GM12864 (cell line): ENCODE measurements at places on chromosomes 7 and 10.

DNA sequence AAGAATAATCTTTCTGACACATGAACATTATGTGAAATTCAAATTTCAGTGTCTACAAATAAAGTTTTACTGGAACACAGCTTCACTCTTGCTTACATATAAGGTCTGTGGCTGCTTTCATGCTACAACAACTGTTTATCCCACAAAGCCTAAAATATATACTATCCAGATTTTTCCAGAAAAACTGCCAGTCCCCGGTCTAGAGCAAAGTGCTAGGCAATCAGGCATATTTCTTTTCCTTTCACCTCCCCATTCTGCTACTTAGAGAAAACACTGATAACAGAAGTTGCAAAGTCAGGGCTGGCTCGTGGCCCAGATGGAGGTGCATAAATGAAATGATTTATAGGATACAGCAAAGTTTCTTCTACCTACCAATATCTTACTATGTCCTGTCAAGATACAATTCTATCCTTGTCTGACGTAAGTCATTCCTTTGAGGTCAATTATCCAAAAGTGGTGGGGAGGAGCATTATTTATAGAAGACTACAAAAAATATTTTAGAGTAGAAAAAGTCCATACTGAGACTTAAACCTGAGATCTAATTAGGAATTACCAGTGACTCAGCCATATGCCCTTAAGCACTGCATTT, 384.1 kb downstream of the NXPH1 start:
- DNase-seq: no peak

GRCh38 chr10:99374972-99375371, 45.8 kb downstream of the CNNM1 start:
- DNase-seq: no peak

DNA sequence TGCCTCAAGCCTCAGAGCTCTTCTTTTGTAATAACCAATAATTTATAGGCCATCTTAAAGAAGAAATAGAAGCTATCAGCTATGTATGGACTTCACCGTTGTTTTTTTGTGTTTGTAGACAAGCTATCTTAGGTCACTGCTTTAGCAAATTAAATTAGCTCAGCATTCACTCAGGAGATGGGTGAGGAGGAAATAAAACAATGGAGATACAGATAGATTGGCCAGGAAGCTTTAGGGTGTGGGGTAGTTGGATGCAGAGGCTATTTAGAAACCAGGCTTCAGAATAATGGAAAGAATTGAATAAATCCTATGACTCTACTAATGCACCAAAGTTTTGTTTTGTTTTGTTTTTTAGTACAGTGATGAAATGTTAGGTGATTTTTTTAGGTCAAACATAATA, 66.1 kb downstream of the MDFIC start:
- DNase-seq: no peak

DNA sequence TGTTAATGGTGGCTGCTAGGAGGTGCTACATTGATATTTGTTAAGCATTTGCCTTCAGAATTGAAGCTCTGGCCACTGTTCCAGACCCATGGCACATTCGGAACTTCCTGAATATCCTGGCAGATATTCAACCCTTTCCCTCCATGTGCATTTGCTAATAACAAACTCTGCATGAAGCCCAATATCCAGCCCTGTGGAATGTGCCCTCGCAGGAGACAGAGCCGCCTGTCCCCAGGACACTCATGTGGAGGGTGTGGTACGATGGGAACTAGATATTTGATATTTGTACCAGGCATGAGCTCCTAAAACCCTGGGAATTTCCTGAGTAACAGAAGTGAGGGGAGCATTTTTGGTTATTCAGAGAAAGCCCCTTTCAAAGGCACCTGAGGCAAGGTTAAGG, 21.6 kb upstream of the ARHGAP22 start:
- DNase-seq: no peak

DNA sequence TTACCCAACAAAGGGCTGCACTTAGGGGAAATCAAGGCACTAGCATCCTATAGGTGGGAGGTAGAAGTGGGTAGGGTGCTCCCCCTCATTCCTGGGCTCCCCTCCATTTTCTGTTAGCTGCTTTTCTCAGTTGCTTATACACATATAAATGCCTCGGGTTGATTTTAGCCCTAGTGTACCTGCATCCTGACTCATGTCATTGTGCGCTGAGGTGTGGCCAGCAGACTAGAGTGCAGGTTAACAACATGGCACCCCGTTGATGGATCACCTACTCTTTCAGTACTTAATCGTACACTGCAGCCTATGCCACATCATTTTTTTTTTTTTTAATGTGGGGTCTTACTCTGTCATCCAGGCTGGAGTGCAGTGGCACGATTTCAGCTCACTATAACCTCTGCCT, 144.0 kb upstream of the ITGB1 start:
- no peak for DNase-seq

GRCh38 chr7:22810843-22811242, 11.8 kb downstream of the TOMM7 start:
- DNase-seq: no peak

- DNase-seq: no peak
Observed at GRCh38 chr7:127955051-127955531, 76.1 kb downstream of the LRRC4 start.

DNA sequence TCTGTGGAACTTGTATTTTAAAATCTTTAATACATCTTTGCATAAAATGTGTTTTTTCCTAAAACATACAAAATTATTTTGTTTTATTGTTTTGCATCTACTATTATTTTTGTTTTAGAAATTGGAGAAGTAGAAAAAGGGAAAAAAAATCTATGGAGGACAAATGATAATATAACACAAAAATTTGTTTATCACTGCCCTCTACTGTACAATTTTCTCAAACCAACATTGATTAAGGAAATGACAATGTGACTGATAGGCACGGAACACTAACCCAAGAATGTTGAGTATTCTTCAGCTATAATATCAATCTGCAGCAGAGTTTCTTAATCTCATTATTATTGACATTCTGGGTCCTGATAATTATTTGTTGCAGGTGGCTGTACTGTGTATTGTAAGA, 9.5 kb upstream of the ING3 start:
- no peak for DNase-seq

GRCh38 chr7:73423519-73424488, 9.8 kb upstream of the FZD9 start:
- DNase-seq: no peak

GRCh38 chr7:76351372-76351771, 7.4 kb downstream of the YWHAG start:
- no peak for DNase-seq

GRCh38 chr7:143013893-143014292, 13.0 kb downstream of the OR9A2 start:
- no peak for DNase-seq

GRCh38 chr10:65861249-65861648, 1064.6 kb upstream of the LRRTM3 start:
- peak; percentile 21 for DNase-seq

DNA sequence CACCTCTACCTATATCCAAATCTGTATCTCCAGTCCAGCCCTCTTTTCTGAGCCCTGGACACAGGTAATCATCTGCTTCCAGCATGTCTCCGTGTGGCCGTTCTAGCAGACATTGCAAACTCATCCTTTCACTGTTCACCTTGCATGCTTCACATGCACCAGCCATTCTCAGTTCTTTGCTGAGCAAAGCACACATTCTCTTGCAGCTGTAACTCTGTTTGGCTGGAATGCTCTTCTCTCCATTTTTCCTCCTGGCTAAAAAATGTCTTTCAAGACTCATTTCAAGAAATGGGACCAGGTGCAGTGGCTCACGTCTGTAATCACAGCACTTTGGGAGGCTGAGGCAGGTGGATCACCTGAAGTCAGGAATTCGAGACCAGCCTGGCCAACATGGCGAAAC, 40.3 kb upstream of the NRF1 start:
- DNase-seq: no peak

- DNase-seq: no peak
Observed at GRCh38 chr7:36054637-36055036, 98.4 kb upstream of the EEPD1 start.

- DNase-seq: no peak
Observed at GRCh38 chr10:71334221-71334791, 15.2 kb downstream of the SLC29A3 start.

GRCh38 chr7:42108803-42109528, 128.0 kb downstream of the GLI3 start:
- no peak for DNase-seq

GRCh38 chr10:121553511-121554264, 44.6 kb downstream of the FGFR2 start:
- no peak for DNase-seq

DNA sequence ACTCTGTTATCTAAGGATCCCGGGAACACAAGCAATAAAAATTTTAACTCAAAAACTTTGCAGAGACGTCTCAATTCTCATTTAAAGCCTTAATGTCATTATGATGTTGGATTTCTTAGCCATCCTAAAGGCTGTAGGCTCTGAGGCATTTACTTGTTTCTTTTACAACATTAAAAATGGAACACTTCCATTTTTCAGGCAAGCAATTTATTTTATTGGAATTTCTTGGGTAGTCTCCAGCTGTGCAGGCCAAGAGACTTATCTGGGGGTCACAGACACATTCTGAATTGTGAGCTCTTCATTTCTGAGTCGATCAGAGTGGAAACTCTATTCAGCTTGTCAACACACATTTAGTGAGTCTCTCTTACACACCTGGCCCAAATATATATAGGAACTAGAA, 48.0 kb upstream of the KIF5B start:
- DNase-seq: no peak

DNA sequence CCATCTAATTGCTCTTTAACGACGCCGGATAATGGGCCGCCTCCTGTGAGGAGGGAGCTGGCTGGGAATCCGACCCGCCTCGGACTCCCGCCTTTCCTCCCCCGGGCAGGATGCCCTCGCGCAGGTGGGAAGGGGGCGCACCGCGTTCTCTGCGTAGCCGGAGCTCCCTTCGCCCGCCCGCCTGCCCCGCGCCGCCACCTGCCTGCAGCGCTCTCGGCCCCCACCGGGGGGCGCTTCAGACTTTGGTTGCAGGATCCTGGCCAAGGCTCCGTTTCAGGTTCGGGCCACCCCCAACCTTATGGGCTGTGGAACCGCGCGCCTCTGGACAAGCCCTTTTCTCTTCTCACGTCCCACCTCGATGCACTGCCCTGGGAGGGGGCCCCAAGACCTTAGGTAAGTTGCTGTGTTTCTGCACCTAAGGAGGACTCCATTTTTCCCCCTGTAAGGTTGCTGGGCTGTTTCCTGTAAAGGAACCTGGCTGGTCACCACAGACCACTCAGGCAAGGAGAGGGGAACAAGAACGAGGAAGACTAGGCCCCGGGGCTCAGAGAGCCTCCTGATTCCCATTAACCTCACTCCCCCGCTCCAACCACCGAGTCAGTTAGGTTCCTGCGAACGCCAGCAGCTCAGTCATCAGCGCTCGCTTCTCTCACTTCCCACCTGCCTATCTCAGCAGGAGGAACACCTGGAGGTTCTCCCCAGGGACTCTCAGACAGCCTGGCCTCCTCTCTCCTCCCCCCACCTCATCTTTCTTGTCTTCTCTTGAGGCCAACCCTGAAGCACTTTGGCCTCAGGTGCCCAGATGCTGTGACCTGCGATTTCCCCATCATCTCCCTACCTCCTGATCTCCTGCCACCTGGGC, 11.3 kb upstream of the KAZALD1 start:
- DNase-seq: no peak

DNA sequence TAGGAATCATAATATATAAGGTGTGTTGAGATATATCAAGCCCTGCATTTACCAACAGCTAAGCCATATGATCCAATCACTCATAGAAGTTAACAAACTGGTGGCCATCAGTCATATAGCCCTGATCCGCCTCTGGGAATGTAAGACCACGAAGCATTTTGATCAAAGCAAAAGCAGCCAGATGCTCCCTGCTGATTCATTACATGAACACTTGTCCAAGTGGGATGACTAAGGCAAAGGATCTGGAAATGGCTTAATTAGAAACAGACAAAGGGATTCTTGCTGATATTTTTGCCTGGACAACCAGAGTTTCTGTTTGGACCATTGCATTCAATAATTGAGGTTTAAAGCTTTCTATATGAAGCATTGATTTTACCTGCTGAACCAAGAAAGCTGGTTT, 535.5 kb downstream of the GPAM start:
- no peak for DNase-seq

DNA sequence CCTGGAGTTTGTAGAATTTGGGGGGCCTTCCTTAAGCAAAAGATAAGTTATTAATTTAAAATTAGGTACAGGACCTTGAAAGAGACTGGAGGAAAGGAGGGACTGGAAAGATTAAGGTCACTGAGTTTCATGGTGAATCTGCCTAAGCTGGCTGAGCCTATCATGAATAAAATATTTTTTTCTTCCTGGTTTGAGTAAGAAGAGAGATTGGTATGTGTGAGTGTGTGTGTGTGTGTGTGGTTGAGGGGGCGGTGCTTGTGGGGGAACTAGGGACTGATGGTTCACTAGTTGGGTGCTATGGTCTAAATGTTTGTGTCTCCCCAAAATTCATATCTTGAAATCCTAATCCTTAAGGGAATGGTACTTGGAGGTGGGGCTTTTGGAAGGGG, 142.5 kb upstream of the PRKCQ start:
- DNase-seq: no peak

DNA sequence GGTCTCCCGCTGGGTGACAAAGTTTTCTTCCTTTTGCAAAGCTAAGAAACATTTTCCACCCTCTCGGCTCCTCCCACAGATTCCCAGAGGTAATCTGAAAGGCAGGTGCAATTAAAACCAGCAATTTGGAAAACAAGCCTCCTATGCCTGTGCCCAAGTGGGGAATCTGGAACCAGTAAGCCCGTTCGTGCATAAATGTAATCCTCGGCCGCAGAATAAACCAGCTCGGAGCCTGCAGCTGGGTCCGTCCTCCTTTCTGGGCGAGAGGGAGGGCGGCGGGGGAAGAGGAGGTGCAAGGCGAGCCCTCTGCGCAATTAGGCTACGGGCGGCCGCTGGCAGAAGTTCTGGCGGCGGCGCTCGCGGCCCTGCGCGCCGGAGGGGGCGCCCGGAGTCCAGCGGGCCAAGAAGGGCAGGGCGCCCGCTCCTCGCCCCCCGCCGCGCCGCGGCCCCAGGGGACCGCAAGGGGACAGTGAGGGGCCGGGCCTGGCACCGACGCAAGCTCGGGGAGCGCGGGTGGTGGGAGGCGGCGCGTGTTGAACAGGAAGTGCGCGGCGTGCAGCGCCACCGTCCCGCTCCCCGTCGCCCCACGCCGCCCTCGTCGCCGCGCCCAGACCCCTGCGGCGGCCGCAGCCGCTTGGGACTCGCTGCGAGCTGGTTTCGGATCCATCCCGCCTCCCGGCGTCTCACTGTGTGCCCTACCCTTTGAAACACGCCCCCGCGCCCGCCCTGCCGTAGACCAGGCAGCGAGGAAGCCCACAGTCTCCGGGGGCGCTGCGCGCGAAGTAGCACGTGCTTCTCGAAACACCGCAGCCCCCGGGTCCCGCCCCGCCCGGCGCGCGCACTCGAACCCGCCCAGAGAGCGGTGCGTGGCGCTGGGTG, at the start of gene PRKAG2:
Gene PRKAG2, minus strand, starts transcription at position 217 of the 879 bp plus-strand sequence. CDS start 495 bp downstream, outside the sequence.
- DNase-seq: no peak

DNA sequence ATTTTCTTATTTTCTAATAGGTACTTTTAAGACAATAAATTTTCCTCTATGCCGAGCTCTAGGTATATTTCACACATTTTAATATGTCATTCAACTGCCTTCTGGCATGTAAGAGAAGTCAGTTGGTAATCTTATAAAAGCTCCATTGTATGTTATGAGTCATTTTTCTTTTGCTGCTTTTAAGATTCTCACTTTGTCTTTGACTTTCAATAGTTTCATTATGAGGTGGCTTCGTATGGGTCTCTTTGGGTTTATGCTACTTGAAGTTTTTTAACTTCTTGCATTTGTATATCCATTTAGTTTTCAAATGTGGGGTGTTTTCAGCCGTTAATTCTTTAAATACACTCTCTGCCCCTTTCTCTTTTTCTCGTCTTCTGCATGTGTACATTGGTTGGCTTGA, 80.5 kb downstream of the ABCA13 start:
- peak; percentile 36 for DNase-seq
